ENCODE measurements at places on chromosomes 11 and 22.

GRCh38 chr11:113202431-113202830 lies 112.0 kb upstream of the TTC12 start:
- DNase-seq: no peak

GRCh38 chr11:9887472-9887871 lies 223.6 kb downstream of the SWAP70 start:
- peak; percentile 35 for DNase-seq

DNA sequence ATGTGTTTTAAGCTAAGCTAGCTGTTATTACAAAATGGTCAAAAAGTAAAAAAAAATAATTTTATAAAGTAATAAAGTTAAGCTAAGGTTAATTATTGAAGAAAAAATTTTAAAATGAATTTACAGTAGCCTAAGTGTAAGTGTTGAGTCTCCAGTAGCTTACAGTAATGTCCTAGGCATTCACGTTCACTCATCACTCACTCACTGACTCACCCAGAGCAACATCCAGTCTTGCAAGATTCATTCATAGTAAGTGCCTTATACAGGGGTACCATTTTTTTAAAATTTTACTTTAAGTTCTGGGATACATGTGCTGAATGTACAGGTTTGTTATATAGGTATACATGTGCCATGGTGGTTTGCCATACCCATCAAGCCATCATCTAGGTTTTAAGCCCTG lies 11.6 kb upstream of the OOSP4B start:
- no peak for DNase-seq

GRCh38 chr22:43152357-43153071 lies 1.2 kb downstream of the TSPO start:
- no peak for DNase-seq

DNA sequence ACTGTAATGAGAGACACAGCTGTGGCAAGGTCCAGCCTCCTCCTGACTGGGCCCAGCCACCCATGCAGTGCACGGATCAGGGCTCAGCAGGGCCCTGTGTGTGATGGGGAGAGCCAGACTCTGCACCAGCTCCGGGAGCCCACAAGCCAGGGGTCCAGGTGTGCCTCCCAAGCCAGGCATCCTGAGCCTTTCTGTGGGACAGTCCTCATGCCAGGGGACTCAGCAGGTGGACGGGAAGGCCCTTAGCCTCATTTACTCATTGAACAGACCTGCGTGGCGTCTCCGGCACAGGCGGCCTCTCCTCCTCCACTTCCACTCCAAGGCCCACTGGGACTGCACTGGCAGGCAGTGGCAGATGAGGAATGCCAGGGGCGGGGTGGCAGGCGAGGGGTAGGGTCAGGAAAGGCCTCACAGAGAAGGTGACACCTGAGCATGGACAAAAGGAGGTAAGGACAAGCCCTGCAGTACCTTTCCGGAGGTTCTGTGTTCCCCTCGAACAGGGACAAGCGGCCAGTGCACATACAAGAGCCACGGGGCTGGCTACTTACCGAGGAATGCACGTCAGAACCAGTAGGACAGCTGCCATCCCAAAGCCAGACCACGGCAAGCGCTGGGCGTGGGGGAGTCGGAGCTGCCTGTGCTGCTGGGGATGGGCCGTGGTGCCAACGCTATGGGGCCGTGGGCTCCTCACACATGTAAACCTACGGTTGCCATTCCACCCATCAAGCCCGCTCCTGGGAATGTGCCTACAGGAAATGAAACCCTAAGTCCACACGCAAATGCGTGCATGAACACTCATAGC lies 52.7 kb downstream of the IGF2 start:
- DNase-seq: no peak

DNA sequence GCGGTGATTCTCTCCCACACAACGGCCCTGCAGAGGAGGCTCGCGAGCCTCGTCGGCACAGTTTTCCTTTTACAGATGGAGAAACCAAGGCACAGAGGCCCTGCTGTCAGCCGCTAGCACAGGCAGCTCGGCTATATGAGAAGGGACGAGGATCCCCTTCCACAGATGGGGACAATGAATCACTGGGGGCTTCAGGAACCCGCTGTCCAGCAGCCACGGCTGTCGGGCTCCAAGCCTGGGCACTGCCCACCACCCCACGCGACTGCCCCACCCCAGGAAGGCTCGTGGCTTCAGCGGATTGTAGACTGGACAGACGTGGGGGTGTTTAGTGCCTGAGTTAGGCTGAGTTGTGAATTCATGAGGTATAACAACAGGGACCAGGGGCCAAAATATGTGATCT lies 17.2 kb upstream of the FGF3 start:
- DNase-seq: no peak

GRCh38 chr22:40498420-40499208 lies 128.2 kb downstream of the SGSM3 start:
- DNase-seq: no peak
